ENCODE measurements at places on chromosomes 11 and 22. TPM values are rescaled to one million over a fixed set of nuclear protein-coding genes. Genes with fewer than 3 reads are reported as not detected.

DNA sequence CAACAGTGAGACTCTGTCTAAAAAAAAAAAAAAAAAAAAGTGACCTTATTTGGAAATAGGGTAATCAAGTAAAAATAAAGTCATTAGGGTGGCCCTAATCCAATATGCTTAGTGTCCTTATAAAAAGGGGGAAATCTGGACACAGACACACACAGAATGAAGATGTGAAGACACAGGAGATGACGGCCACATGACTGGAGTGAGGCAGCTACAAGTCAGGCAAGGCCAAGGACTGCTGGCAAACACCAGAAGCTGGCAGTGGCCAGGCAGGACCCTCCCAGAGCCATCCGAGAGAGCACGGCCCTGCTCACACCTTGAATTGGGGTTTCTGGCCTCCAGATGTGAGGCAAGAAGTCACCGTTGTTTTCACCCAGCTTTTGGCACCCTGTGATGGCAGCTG is 28.6 kb downstream of the LRFN4 start:
- no peak overlapping the region for H3K4me3 ChIP-seq
- DNase-seq = no peak
- no peaks in the 10 kb centered on the region for H3K36me3 ChIP-seq
- H3K27ac ChIP-seq = no peak overlapping the region
- H3K4me1 ChIP-seq = peaks cover 39% of the 10 kb centered on the region

Gene OR6T1
- total RNA-seq = not detected

Gene FGF19
- 18.6 TPM for total RNA-seq

Gene F2
- 0.73 TPM for total RNA-seq

Gene ART1
- not detected for total RNA-seq

DNA sequence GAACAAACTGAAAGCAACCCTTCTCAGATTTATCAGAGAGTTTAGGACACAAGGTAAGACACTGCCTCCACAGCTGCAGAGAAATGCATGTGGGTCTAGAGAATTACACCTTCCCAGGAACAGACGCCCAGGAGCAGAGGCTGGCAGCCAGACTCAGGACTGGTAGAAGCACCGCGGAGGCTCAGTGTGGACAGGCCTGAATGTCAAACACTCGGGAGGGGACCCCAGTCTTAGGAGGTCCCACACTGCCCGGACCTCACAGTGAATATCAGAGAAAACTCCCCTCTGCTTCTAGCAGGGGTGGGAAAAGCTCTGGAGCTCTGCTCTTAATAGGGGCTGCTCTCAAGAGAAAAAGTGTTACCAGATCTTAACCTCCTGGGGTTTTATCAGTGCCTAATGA is 952.7 kb downstream of the BRD1 start:
- no peak overlapping the region for H3K27ac ChIP-seq
- H3K4me1 ChIP-seq = peaks cover 6% of the 10 kb centered on the region
- DNase-seq = no peak
- H3K27me3 ChIP-seq = no peaks in the 10 kb centered on the region

Gene SLC5A1
- total RNA-seq = not detected

Gene C11orf91
- 0.22 TPM for total RNA-seq

Gene PRRG4
- 1.1 TPM for total RNA-seq

DNA sequence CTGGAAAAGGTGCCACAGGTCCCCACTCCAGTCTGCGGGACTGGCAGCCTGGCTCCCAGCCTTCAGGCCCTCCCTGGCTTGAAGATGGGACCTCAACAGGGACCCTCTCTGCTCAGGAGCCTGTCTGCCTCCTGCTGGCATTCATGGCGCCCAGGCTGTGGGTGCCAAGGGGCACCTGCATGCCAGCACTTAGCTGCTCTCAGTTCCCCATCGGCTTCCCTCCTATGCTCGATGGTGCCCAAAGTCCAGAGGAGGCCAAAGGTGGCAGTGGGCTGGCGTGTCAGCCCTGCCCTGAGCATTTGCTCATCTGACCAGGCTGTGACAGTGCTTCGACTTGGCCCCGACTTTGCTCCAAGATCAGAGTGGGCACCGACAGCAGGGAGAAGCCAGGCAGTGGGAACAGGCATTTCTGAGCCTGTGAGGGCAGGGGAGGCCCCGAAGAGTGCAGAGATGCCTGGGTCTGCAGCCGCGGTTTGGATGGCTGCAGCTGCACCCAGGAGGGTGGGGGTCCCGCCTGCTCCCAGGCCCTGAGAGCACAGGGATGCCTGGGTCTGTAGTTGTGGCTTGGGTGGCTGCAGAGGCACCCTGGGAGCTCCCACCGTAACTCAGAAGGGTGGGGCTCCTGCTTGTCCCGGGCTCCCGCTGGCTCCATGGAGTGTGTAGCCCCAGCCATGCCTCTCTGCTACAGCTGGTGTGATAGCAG is 463.6 kb downstream of the TBC1D22A start:
- H3K4me3 ChIP-seq = no peak overlapping the region
- no peak overlapping the region for H3K27ac ChIP-seq
- no peak for DNase-seq
- H3K4me1 ChIP-seq = peaks cover 4% of the 10 kb centered on the region
- H3K36me3 ChIP-seq = peaks cover 11% of the 10 kb centered on the region

DNA sequence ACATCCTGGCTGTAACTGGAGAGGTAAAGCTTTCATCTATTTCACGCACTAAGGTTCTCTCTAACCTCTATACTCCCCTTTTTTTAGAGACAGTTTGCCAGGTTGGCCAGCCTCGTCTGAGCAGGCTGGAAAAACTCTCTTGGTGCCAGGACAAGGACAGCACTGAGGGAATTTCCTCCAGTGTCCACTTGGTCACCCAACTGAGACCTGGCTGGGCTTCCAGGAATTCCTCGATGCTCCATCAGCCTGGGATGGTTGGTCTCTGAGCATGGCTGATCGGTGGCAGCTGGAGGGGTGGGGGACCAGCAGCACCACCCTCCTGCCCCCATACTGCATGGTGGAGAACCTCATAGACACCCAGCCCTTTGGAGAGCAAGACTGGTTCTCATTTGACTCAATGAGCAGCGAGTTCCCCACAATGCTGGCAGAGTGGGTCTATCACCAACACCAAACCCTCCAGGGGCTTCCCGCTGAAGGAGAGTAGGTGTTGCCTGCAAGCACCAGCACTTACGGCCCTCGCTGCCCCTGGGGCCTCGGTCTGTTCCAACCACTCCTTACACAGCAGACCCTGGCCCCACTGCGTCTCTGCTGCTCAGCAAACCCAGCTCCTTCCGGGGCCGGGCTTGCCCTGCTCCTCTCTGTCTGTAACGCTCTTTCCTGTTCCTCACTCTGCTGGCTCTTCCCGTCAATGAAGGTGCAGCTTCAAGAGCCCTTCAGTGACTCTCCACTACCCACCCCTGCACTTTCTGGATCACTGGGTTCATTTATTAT is 122.2 kb downstream of the ST3GAL4 start:
- H3K36me3 ChIP-seq = no peaks in the 10 kb centered on the region
- no peak for DNase-seq
- peaks cover 3% of the 10 kb centered on the region for H3K4me1 ChIP-seq
- H3K27me3 ChIP-seq = no peaks in the 10 kb centered on the region

GRCh38 chr22:49616356-49617231 is 211.1 kb downstream of the BRD1 start:
- no peak overlapping the region for H3K27ac ChIP-seq
- H3K27me3 ChIP-seq = peaks cover 2% of the 10 kb centered on the region
- H3K4me3 ChIP-seq = no peak overlapping the region
- no peaks in the 10 kb centered on the region for H3K36me3 ChIP-seq
- peak; percentile 23 for DNase-seq

Gene HBE1
- 1.5 TPM for total RNA-seq

GRCh38 chr11:9982127-9982795 is 311.8 kb downstream of the SBF2 start:
- H3K4me1 ChIP-seq = peaks cover 40% of the 10 kb centered on the region
- no peaks in the 10 kb centered on the region for H3K27me3 ChIP-seq
- peaks cover 23% of the 10 kb centered on the region for H3K36me3 ChIP-seq
- H3K4me3 ChIP-seq = no peak overlapping the region
- no peak for DNase-seq
- H3K27ac ChIP-seq = peak overlapping the region; percentile 89

DNA sequence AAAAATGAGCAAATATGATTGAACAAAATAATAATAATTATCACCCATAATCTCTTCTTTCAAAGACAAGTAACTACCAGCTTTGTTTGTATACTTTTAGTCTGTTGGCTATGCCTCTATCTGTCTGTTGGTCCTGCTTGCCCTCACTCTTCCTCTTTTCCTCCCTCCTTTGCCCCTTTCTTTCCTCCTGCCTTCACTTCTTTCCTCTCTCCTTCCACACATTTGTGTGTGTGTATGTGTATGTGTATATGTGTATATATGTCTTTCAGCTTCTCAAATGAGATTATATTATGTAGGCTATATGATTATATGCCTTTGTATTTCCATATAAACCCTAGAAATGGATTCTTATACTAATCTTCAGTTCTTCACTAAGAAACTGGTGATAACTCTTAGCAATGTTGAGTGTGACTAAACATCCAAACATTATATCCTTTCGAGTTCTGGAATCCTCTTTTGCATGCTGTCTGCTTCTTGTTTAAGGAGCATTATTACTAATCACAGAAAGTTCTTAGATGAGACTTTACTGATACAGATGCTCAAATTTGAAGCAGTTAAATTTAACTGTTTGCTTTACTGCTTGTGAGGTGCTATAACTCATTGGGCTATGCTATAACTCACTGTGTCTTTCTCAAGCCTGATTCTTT is 219.1 kb downstream of the TMEM135 start:
- H3K4me3 ChIP-seq = no peak overlapping the region
- no peaks in the 10 kb centered on the region for H3K27me3 ChIP-seq
- peaks cover 23% of the 10 kb centered on the region for H3K4me1 ChIP-seq
- H3K27ac ChIP-seq = no peak overlapping the region
- DNase-seq = no peak
- H3K36me3 ChIP-seq = no peaks in the 10 kb centered on the region

Gene BANF1
- total RNA-seq = 310 TPM

GRCh38 chr22:36922105-36922608 is 8.7 kb downstream of the CSF2RB start:
- DNase-seq = no peak
- H3K4me3 ChIP-seq = no peak overlapping the region
- peaks cover 4% of the 10 kb centered on the region for H3K27me3 ChIP-seq
- H3K4me1 ChIP-seq = 0 out of 2 replicates have a peak, but pooled peaks cover 4% of the 10 kb centered on the region

Gene LRP5
- total RNA-seq = 41.9 TPM

GRCh38 chr11:120336641-120337354 is 585 bp downstream of the ARHGEF12 start:
- H3K27me3 ChIP-seq = no peaks in the 10 kb centered on the region
- peak overlapping the region; percentile 99 for H3K4me3 ChIP-seq
- DNase-seq = peak; percentile 59
- no peaks in the 10 kb centered on the region for H3K36me3 ChIP-seq

- DNase-seq = no peak
- no peaks in the 10 kb centered on the region for H3K4me1 ChIP-seq
- no peaks in the 10 kb centered on the region for H3K27me3 ChIP-seq
- no peaks in the 10 kb centered on the region for H3K36me3 ChIP-seq
- no peak overlapping the region for H3K4me3 ChIP-seq
- no peak overlapping the region for H3K27ac ChIP-seq
These were observed 49.3 kb upstream of the CLPB start for GRCh38 chr11:72483412-72484186.

DNA sequence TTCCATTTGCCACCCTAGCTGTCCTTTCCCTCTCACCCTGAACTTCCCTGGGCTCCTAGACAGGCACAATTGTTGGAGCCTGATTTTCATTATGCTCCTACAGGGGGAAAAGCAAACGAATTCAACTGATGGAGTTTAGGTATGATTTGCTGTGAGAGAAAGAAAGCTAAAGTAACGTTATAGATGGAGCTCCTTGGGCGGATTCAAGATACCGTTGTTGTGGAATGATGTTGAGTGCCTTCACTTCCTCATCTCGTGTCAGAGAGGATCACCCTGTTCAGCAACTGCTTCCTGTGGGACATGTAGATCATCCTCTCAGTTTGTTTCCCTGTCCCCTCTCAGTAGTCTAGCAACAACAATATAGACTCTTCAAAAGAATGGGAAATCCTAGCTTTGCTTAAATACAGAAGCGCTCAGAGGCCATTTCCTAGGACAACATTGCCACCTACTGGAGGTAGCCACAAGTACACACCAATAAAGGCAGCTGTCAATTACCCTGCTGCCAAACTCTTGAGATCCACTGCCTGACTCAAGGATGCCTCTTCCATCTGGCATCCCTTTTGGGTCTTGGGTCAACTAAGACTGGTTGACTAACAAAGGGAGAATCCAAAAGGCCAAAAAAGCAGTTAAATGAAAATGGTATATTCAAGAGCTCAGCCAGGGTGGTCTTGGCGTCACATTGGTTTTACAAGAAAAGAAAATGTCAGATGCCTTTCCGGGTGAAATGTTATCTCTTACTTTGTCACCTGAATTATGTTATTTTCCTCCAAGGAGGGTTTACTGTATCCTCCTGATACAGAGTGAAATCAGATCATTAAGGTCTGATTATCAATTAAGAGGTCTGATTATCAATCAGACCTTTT is 13.5 kb upstream of the DTX4 start:
- H3K27me3 ChIP-seq = no peaks in the 10 kb centered on the region
- H3K27ac ChIP-seq = no peak overlapping the region
- H3K4me3 ChIP-seq = no peak overlapping the region
- peaks cover 8% of the 10 kb centered on the region for H3K4me1 ChIP-seq
- 0 out of 2 replicates have a peak, but pooled peaks cover 2% of the 10 kb centered on the region for H3K36me3 ChIP-seq
- DNase-seq = peak; percentile 54

GRCh38 chr11:47306484-47306844 is 36.5 kb downstream of the MADD start:
- no peak overlapping the region for H3K4me3 ChIP-seq
- no peaks in the 10 kb centered on the region for H3K4me1 ChIP-seq
- no peak for DNase-seq
- H3K36me3 ChIP-seq = peaks cover 57% of the 10 kb centered on the region
- no peaks in the 10 kb centered on the region for H3K27me3 ChIP-seq
- H3K27ac ChIP-seq = no peak overlapping the region

Gene UPK3A
- 0.23 TPM for total RNA-seq

Gene ADM
- 40.8 TPM for total RNA-seq

Gene OR51E2
- not detected for total RNA-seq

DNA sequence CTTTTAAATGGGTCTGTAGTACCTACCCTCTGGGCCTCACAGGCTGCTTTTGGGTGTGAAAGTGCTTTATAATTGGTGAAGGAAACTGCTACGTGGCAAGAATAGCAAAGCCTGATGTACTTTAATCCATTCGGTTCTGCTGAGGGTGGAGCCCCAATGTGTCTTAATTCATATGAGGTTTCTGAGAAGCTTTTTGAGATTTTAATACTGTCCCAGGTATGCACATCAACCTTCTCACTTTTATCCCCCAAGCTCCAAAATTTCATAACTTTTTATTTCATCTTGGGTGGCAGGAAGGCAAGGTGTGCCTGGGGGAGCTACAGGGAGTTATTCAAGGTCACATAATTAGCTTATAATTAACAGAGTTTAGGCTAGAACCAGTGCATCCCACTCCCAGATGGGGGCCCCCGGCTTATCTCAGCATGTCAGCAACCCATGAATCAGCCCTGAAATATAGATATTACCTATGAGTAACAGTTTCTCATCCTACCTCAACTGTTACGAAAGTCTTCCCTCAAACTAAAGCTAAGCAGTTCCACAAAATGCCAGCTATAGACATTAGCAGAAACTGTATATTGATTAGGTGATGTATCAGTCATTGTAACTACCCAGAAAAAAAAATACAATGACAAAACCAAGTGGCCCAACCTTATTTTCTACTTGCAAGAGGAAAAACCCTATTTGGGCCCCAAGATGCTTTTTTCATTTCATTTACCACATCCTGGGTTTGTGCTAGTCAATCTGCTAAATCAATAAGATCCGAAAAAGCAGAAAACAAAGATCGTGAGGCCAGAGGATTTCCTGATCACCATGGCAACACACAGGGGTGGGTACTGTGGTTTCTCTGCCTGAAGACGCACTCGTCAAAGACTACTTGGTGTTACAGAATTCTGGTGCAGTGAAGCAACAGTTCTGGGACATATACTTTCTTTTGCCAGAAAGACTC is 26.7 kb downstream of the CD44 start:
- DNase-seq = no peak
- peaks cover 16% of the 10 kb centered on the region for H3K4me1 ChIP-seq
- H3K27ac ChIP-seq = no peak overlapping the region
- H3K36me3 ChIP-seq = no peaks in the 10 kb centered on the region

Gene LRRC56
- total RNA-seq = 2.5 TPM

Measured in WTC11 (cell line).